Pancreas (tissue), 10 donors: ENCODE measurements at places on chromosomes 12 and 14.

DNA sequence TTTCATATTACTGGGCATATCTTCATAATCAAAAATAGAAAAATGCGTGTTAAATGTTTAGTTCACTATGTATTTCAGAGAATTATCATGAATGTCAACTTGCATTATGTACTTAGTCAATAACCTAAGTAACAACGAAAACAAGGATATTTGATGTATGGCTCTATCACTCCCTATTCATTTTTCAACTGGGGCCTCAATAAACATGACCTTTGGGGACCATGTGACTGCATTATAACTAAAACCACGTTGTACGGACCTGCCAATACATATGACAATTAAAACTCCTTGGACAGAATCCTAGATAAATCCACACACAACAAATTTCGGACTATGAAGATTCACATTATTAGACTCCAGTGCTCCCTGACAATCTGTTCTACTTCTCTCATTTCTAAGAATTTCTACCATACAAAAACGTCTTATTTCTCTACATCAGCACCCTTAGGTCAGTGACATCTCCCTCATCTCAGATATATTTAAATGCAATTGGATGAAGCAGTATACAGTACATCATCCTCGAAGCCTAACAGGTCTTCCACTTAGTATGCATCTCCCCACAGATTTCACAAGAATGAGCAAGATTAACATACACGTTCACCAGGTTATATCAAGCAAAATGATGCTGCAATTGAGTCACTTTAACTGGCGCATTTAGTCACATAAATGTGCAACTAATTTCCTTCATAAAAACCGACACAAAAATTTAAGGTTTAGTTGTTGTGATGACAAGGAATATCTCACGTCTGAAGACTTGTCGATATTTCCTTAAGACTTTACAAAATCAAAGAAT lies 1.5 kb downstream of the UBE2N start:
- no peak for DNase-seq

GRCh38 chr12:45580356-45580969 lies 149.0 kb upstream of the ARID2 start:
- no peak for DNase-seq

DNA sequence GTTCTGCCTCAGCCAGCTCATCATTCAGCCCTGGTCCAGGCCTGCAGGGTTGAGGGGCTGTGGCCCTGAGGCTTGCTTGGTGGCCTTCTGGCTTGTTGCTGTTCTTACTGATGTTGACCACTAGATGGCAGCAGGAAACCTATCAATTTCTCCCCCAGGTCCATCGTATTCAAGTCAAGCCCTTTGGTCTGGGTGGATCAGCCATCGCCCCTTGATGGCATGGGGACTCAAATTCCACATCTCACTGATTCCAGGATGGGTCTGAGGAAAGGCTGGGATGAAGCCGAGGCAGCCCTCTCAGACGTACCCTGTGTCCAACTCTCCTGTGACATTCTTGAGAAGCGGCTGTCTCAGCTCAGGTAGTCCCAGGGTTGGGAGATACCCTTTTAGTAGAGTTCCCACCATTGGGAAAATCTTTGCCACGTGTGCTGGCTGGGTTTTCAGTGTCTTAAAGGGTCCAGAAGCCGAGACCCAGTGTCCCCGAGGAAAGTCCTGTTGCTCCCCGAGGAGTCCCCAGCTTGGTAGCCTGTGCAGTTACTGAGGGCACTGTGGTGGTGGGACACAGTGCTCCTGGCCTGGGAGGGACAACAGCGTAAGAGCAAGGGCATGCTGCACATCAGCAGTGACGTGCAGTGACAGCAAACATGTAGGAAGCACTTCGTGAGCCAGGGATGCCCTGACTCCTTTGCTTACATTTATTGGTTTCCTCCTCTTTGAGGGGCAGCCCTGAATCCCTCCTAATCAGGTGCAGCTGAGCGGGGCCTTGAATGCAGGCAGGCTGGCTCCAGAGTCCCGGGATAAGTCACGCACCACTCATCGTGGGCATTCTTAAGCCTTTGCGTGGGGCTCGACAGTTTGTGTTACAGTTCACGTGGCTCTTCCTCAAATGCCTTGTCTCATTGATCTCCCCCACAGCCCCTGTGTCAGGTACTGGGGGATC lies 58.6 kb downstream of the TSPAN9 start:
- peak; percentile 26 for DNase-seq

GRCh38 chr12:86950444-86950843 lies 694.3 kb upstream of the MGAT4C start:
- no peak for DNase-seq

- no peak for DNase-seq
Measured at GRCh38 chr12:19031032-19031431, 98.5 kb upstream of the PLEKHA5 start.

- no peak for DNase-seq
Measured at GRCh38 chr12:38898001-38898684, 7.2 kb downstream of the CPNE8 start.

GRCh38 chr12:83477696-83478095 lies 791.0 kb downstream of the TMTC2 start:
- DNase-seq, result no peak

DNA sequence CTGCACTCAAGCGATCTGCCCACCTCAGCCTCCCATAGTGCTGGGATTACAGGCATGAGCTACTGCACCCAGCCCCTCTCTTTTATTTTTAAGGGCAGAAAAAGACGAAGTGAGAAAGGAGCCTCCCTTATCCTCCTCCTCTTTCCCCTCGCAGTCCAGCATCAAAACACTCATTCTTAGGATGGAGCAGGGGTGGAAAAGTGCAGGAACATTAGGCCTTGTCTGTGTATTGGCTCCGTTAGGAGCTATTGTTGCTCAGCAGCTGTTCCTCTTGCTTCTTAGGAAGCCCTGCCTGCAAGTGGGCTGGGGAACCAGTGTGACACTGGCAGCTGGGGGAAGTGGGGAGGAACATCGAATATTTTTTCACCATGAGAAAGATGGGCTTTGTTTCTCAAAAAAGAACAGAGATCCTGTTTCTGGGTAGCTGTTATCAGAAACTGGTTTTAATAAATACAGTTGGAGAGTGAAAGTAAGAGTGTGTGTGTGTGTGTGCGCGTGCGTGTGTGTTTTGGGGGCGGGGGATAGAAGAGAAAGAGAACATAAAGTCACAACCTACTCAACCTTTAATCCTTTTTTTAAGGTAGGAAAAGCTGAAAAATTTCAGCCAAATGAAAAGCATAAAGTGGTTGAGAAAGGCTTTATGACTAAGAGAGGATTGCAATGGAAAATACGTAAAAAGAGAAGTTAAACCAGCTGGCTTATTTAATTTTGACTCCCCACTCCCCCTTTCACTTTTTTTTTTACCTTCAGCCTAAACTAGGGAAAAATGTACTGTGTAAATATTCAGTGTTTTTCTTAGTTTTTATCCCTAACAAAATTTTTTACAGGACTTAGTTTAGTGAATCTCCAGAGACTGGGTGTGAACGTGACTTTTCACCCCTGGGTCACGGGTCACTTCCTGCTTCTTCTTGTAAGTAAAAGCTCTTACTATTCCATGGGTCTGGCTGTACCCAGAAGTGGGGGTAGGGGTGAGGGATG lies 197.2 kb upstream of the PLEKHG7 start:
- DNase-seq, result peak; percentile 39

- DNase-seq, result no peak
Measured at GRCh38 chr12:58349161-58349560, 407.8 kb downstream of the ATP23 start.

DNA sequence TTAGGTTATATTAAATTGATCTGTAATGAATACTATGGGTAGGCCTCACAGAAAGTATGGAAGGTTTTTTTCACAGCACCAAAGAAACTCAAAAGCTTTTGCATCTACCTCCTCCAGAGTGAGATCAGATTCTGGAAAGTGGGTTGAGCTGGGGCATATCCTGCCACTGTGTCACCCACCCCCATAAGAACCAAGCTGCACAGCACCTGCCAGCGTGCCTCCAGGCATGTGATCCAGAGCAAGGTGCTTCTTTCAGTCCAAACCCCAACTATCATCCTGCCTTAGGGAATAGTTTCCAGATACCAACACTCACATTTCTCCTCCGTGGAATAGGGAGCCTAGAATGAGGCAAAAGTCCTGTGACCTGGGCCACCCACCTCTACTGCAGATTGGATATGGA lies 42.6 kb upstream of the PRB2 start:
- no peak for DNase-seq

DNA sequence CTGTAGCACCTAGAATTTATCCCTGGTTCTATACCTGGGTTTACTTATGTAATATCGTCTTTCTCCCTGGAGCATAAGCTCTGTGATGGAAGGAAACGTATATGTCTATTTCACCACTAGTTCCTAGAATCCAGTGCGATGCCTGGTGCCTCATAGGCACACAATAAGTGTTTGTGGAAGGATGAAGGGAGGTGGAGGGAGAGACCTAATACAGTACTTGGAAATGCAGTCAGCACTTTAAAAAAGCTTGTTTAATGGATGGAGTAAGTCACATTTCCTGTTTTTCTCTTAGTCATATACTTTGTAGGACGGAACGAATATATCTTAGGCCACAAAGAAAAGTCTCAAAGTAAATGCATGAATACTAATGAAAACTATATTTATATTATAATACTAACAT lies 186.5 kb upstream of the HMGA2 start:
- DNase-seq, result no peak

- no peak for DNase-seq
Measured at GRCh38 chr12:10065241-10065640, 33.5 kb downstream of the CLEC1A start.

GRCh38 chr14:83940253-83940652 lies 1589.7 kb upstream of the FLRT2 start:
- DNase-seq, result no peak

- no peak for DNase-seq
Measured at GRCh38 chr14:94021416-94022157, 4.6 kb upstream of the OTUB2 start.

- no peak for DNase-seq
Measured at GRCh38 chr12:18375131-18375530, 113.8 kb downstream of the PIK3C2G start.

- DNase-seq, result peak; percentile 56
Measured at GRCh38 chr14:59870277-59871165, at the start of gene RTN1. TSS of gene RTN1 (minus strand) at chr14:59870776. CDS start at chr14:59870630, 146 bp downstream.

DNA sequence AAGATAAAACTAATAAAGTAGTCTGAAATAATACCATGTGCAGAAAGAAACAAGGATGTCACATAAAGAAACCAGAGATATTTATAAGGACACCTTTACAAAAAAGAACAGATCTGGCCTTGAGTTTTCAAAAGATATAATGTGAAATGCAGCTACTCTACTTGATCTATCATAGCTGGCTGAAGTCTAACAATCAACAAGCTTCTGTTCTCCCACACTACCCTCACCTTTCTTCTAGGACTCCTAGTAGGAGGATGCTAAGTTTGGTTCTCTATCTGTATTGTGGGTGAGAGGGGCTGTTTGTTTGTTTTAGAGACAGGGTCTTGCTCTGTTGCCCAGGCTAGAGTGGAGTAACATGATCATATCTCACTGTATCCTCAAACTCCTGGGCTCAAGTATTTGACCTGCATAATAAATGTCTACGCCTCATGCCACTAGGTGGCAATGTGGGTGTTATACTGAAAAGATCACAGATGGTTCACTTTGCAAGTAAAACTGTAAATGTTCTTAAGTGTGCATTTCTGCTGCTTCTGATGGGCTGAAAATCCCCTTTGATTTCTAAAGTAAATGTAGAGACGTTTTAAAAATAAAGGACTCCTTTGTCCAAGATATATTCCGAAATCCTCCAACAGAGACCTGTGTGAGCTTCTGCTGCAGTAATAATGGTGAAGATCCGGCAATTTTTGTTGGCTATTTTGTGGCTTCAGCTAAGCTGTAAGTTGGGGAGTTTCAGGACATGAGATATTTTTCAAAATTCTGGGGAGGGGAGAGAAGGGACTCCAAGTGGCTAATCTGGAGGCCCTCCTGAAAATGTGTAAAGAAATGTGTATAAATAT lies 269.3 kb downstream of the DAD1 start:
- DNase-seq, result peak; percentile 17

DNA sequence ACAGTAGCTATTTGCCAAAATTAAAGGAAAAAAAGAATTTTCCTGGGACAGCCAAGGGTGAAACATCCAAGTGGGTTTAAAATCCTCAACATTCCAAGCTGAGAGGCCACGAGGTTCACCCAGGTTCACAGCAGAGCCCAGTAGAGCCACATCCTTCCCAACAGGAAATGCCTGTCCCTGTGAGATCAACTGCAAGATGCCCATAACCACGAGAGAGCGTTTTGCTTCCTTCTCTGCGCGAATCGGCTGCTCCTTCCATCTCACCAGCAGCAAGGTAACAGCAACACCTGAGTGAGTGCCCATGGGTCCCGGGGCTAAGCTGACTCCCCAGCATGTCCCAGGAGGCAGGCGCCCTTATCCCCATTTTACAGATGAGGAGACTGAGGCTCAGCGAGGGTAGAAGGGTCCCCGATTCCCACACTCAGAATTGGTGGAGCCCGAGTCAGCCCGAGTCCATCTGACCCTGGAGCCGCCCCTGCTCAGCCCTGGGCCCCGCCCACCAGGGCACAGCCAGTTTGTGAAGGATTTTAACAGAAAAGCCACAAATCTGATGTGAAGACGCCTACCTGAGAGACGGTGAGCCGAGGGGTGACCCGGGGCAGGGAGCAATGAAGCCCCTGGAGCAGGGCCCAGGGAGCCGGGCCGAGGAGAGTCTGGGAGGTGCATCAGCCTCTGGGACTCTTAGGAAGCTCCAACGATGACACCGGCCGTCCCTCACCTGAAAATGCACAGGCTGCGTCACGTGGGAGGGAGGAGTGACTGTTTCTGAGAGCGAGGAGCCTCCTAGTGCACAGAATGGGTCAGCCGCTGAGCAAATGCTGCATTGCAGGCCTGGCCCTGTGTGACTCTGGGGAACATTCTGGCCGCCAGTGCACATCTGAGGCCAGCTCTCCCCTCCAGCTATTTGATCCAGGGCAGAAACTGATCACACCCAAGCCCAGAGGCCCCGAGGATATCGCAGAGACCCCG lies 236.9 kb upstream of the SFSWAP start:
- no peak for DNase-seq

DNA sequence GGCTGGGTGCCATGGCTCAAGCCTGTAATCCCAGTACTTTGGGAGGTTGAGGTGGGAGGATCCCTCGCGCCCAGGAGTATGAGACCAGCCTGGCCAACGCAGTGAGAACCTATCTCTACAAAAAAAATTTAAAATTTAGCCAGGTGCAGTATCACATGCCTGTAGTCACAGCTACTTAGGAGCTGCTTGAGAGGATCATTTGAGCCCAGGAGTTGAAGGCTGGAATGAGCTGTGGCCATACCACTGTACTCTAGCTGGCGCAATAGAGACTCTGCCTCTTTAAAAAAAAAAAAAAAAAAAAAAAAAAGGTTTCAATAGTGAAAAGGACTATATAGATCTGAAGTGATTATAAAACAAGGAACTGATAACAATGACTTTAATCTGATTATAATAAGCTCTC lies 13.5 kb downstream of the PSMA3 start:
- no peak for DNase-seq

GRCh38 chr12:128657378-128657777 lies 166.4 kb downstream of the SLC15A4 start:
- no peak for DNase-seq

GRCh38 chr12:100219328-100220109 lies 18.9 kb downstream of the ACTR6 start:
- no peak for DNase-seq

GRCh38 chr14:60573943-60574495 lies 65.1 kb downstream of the SIX6 start:
- no peak for DNase-seq

- no peak for DNase-seq
Measured at GRCh38 chr12:88507270-88507669, 73.0 kb downstream of the KITLG start.
